Occipital lobe (tissue), 3 donors: ENCODE measurements at places on chromosomes 3 and 15.
A peak's percentile ranks its signal among the peaks of the same experiment; 100 is the strongest.

GRCh38 chr15:94671858-94672532 lies 440.6 kb downstream of the MCTP2 start:
- no peak for DNase-seq

- DNase-seq = no peak
Observed at GRCh38 chr3:57968501-57968900, 39.7 kb upstream of the FLNB start.

- no peak for DNase-seq
Observed at GRCh38 chr3:64475037-64475436, 212.8 kb downstream of the ADAMTS9 start.

DNA sequence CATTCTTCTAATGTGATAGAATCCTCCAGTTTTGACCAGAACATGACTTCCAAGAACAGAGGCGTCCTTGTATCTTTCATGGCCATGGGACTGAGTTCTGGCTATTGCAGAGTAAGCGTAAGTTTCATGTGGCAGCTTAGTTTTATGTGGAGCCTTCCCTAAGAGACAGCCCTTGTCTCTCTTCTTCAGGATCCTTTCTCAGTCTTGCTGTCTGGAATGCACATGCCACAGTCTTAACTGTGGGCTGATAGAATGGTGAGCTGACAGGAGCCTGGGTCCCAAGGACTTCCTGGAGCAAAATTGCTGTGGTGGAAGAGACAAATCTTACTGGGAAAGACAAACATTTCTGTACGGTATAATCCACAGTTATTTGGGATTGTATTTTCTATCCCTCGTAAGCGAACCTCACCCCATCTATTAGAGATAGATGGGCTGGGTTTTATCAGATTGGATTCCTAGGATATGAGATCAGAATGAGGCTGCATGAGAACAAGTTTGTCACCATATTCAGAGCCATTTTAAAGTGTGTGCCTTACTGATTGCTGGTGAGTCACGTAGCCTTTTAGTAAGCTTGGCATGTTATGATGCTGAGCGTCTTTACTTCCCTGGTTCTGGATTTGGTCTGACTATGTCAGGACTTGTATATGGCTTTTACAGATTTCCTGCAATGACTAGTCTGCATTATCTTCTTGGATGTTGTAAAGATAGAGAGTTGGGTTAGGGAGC lies 32.8 kb downstream of the CDIN1 start:
- DNase-seq = no peak

GRCh38 chr3:130527426-130527825 lies 10.4 kb downstream of the COL6A6 start:
- no peak for DNase-seq

DNA sequence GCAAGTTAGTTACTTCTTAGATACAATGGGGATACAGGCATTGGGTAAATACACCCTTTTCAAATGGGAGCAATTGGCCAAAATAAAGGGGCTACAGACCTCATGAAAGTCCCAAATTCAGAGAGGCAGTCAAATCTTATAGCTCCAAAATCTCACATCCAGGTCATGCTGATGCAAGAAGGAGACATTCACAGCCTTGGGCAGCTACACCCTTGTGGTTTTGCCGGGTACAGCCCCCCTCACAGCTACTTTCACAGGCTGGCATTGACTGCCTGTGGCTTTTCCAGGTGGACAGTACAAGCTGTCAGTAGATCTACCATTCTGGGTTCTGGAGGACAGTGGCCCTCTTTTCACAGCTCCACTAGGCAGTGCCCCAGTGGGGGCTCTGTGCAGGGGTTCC lies 17.5 kb upstream of the PLSCR1 start:
- no peak for DNase-seq

- DNase-seq = peak; percentile 50
Observed at GRCh38 chr3:114380233-114380651, 86.4 kb downstream of the TIGIT start.

DNA sequence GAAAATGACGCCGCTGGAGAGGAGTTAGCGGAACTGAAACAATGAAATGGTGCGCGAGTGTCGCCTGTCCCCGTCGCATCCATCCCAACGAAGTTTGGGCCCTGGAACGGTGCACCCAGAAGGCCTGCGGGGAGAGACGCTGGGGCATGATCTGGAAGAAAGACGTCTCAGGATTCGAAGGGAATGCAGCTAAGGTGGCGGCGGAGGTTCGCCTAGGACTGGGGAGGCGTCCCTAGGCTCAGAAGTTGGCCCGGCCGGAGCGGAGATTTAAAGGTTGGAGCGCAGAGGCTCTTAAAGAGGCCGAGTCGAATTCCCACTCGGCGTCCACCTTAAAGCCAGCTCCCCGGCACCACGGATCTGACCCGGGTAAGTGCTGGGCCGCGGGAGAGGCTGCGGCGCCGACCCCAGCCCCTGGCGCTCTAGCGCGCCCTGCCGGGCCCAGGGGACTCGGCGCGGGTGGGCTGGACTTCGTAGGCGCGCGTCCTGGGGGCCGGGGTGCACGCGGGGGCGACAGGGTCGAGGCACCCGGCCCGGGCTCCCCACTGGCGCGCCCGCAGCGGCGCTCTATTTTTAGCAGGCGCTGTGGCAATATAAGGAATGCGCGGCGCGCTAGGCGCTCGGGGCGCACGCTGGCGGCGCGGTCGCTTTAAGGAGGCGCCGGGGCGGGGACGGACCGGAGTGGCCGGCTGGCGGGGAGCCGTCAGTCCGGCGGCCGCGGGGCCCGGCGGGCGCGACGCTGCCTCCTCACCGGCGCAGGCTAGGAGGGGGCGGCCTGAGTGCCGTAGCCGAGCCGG lies at the start of gene MRAS:
MRAS (plus strand) TSS at position 620 of the 794 bp plus-strand sequence. CDS start 24,305 bp downstream, outside the sequence.
- peak; percentile 77 for DNase-seq

DNA sequence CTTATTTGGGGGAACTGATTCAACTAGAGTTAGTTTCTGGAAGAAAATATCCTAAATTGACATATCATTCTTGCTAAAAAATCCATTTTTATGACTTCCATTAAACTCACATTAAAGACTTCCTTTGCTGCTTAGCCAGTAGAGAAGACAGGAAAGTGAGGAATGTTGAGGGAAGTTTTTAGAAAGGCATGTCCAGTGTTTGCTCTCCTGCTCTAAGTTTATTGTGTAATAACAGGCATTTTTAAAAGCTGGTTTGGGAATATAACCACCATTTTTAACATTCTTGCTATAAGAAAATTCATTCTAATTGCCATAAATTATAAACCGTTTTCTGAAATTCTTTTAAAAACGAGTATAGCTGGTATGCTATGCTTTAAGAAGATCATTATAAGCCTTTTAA lies 428.0 kb downstream of the RAP2B start:
- DNase-seq = no peak

GRCh38 chr3:68664276-68664675 lies 268.1 kb downstream of the TAFA4 start:
- no peak for DNase-seq

- DNase-seq = no peak
Observed at GRCh38 chr3:146222204-146223046, 28.5 kb downstream of the PLSCR4 start.

DNA sequence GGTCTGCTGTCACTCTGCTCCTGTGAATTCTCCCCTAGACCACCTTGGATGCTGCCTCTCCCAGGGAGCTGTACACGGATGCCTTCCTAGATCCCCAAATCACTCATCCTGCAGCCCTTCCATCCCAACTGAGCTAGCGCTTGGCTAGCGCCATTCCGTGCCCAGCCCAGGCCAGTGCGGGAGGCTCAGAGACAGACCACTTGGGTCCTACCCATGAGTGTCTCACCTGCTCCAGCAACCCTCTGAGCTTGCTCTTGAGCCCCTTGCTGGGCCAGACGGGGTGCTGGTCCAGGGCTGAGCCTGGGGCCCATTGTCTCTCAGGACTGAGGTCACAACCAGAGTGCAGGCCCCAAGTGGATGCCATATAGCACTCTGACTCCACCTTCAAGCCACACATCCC lies 17.7 kb downstream of the SH2D7 start:
- no peak for DNase-seq

DNA sequence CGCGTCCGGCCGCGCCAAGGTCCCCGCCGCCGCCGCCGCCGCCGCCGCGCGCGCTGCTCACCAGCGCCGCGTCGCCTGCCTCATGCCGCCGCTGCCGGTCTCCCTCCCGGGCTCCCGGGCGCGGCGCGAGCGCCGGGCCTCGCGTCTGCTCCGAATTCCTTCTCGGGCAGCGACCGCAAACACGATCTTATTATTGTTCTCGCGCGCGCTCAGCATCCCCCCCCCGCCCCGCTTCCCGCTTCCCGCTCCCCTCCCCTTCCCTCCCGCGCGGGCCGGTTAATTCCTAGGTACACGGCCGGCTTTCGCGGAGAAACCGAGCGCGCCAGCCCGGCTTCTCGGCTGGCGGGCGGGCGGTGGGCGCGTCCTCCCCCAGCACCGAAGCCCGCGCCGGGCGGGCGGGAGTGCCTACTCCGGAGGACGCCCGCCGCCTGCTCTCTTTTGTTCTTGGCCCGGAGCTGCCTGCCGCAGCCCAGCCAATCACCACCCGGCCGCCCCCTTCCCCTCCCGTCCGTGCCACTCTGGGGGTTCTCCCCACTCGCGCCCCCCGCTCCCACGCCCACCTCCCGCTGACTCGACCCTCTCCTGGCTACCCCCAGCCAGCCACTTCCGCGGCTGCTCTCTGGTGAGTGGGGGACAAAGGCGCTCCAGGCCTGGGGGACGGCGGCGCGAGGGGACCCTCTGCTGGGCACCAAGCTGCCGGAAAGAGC lies at the start of gene HDGFL3:
HDGFL3 (minus strand) TSS at position 164 of the 707 bp plus-strand sequence. CDS start 409 bp downstream, outside the sequence.
- peak; percentile 49 for DNase-seq

DNA sequence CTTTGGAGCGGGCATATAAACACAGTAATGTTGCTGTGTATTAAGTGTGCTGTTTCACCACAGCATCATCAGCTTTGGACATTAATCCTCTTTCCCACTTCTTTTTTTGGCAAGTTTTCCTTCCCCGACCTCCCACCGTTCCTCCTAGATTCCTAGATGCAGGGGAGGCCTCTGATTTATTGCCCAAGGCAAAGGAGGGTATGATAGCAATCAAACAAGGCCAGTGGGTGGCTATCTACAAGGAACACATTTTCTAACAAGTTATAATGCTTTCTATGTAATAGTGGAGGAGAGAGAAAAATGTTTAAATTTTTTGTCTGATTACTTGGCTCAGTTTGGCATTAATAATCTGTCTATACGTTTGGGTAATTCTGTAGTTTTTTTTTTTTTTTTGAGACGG lies 38.1 kb downstream of the ATG7 start:
- no peak for DNase-seq

- no peak for DNase-seq
Observed at GRCh38 chr3:52350416-52350815, 34.3 kb downstream of the DNAH1 start.

- peak; percentile 11 for DNase-seq
Observed at GRCh38 chr15:99249270-99249841, at the start of gene TTC23. Gene TTC23, minus strand, starts transcription at chr15:99249581. Its CDS starts 20,869 bp downstream, at chr15:99228712.

DNA sequence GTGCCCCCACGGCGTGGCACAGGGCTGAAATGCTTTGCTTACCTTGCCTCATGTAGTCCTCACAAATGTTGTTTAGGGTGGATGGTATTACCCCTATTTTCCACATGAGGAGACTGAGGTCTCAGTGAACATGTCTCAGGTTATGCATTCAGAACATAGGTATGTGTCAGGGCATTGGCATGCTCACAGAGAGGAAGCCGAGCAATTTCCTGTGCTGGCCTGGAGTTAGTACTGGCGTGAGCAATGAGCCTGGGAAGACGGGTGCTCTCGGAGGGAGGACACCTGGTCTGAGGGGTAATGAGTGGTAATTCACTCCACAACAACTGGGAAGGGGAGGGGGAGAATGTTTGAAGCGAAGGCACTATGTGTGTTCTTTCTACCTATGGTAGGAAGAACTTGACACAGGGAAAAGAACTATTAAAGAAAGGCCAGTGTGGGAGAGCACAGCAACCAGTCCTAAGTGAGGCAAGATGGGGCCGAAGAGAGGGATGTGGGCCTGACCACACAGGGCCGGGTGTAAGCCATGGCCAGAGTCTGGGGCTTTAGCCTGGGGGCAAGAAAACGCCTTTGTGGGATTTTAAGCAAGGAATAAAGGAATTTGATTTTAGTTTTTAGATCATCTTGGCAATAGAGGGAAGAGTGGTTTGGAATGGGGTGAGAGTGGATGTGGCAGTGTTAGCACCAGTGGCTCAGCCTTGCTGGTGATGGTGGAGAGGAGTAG lies 4.9 kb upstream of the FAM131A start:
- no peak for DNase-seq

GRCh38 chr15:50227076-50227475 lies 38.5 kb downstream of the HDC start:
- no peak for DNase-seq

GRCh38 chr3:117193390-117193789 lies 483.8 kb downstream of the TUSC7 start:
- no peak for DNase-seq

DNA sequence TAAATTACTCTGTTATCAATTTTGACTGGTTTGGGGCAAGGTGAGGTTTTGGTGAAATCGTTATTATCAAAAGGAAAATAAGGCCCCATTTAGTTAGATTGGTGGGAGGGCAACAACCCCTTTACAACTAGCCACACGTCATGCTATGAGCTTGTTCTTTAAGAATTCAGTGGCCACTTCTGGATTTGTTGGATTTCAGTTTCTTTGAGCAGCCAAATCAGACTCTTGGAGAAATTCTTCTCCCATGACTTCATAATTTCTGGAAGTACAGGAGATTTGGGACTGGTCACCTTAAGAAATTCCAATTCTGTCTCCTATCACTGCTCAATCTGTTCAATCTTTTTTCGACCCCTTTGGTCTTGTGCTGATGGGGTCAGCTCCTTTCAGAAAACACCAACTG lies 14.8 kb upstream of the WNT5A start:
- DNase-seq = no peak

DNA sequence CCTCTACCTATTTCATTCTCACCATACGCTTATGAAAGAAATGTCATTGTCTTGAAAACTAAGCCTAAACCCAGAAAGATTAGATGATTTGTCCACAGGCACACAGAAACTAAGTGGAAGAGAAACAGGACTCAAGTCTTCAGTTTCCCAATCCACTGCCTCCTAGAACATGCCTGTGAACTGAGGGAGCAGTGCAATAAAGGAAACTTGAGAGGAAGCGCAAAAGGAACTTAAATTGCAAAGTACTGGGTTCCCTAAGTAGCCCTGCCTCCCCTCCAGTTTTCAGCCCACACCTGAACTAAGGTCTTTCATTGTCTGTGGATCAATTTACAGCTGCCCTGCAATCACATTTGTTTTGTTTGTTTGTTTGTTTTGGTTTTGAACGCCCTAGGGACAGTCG lies 56.7 kb upstream of the TSEN2 start:
- DNase-seq = no peak

- no peak for DNase-seq
Observed at GRCh38 chr15:78195735-78196201, 38.6 kb downstream of the ACSBG1 start.

GRCh38 chr15:71330638-71331162 lies 215.4 kb downstream of the THSD4 start:
- no peak for DNase-seq

DNA sequence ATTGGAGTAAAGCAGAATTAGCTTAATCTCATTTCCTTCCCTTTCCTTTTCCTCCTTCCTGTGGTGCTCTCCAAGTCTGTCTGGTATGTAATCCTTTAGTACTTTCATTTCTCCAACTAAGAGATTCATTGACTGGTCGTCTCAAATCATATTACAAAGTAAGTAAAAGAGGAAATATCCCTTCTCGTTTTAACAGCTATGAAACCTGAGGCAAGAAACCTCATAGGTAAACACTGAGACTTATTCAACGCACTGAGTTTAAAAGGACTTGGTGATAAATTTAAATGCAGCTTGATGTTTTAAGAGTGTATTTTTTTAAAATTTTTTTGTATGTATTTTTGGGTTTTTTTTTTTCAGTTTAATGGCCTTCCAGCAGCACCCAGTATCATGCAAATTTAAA lies 117.2 kb upstream of the LRRC3B start:
- DNase-seq = no peak
